ENCODE measurements at places on chromosomes 7 and 10.
A peak's percentile ranks its signal among the peaks of the same experiment; 100 is the strongest.

GRCh38 chr7:92872701-92873100, 36.3 kb upstream of the CDK6 start:
- DNase-seq, result no peak

DNA sequence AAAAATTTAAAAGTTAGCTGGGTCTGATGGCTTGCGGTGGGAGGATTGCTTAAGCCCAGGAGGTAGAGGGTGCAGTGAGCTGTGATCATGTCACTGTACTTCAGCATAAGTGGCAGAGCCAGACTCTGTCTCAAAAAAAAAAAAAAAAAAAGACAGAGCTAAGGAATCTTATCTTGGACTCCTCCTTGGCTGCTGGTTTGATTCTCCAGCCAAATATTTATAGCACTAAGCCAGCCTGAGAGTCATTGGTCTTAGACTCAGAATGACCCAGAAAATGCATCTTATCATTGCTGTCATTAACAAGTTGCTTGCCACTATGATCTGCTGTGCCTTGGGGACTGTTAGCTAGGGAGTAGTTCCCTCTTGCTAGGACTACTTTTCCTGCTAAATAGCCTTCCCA, 164.7 kb downstream of the GNAT3 start:
- no peak for DNase-seq

DNA sequence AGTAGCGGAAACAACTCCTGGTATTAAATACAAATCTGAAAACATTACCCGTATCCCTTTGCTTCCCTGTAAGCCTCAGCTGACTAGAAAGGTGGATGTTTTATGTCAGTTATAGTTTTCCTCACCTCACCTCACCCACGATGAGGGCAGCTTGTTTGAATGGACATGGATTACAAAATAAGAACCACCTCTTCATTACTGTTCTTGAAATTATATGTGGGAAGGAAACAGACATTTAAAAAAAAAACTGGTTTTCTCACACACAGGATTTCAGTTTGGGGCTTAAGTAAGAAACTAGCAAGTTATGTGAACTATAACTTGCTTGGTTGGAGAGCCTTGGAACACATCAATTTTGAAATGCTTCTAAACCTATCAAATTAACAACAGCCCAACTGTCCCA, 232.9 kb upstream of the CCDC6 start:
- no peak for DNase-seq

GRCh38 chr7:97971120-97971989, 18.6 kb downstream of the OCM2 start:
- DNase-seq, result no peak

DNA sequence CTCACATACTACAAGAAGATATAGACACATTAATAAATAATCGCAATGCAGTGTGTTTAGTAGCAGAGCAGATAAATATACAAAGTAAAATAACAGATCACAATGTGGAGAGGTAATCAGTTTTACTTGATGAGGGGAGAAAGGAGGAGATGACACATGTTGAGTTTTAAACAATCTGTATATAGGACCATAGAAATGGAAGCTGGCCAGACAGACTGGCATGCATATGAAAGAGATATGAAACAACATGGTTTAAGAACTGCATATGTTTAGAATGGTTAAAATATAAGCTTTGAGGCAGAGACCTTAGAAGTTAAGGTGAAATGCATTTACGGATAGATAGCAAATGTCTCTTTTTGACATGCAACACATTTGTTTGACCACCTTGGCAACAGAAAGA, 19.8 kb upstream of the CCDC7 start:
- DNase-seq, result no peak

DNA sequence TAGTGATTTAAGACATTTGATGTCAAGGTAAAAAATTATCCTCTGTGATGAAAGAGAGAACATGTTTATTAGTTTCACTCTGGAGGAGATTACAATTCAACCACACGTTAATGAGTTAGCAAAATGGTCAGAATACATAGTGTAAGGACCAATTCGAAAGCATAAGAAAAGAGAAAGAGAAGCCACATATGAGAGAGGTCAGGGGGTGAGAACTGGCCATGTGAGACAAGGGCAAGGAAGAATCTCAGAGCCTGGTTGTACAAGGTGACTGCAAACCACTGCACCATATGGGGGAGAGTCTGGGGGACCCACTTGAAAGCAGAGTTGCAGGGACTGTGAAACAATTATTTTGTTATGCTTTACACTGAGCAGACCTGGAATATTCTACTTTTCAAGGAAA, 27.7 kb upstream of the BET1 start:
- no peak for DNase-seq

DNA sequence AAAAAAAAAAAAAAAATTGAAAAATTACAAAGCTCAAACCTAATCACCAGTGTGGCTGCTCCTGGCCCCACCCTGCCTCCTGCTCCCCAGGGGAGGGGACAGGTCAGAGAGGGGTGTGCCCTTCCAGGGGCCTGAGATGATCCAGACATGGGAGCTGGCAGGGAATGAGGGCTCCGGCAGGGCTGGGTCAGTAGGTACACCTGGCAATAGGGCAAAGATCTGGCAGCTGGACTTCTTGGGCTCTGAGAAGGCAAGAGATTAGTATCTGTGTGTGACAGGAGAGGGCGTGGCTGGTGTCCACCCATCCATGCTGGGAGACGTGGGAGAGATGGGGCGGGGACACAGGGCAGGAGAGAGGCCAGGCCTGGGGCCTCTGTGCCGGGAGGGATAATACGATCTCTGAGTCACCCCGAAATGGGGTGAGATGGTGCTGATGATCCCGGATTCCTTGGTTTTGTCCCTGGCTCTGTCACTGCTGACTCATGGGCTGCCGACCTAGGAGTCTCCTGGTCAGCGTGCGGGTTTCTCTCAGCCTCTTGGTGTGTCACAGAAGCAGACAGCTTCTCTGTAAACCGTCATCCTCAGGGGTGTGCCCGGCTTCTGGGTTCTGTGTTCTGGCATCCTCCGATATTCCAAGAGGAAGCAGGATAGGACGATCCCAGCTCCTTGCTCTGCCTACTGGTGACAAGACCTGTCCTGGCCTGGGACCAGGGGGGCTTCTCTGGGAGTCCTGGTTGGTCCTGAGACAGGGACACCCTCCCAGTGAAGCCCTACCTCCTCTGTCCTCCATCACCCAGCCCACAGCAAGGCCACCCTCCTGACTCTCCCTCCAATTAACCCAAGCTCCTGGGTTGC, 8.2 kb upstream of the CLDN4 start:
- no peak for DNase-seq

DNA sequence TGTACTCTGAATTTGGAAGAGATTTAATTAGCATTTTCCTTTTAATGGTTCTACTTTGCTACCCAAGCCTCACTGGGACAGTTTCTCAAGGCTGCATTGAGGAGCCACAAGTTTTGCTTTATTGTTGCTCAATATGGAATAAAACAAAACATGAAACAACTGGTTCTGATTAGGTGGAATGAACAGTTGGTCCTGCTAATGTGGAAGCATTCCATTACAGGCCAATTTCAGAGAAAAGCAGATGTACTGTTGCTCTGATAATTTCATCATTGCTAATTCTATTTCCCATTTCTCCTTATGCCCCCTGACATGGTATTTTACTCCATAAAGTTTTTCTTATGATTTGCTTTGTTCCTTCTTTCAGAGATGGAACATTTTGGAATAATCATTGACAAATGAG, 66.0 kb upstream of the PAPSS2 start:
- DNase-seq, result no peak

GRCh38 chr10:43124574-43125273, 13.5 kb upstream of the CSGALNACT2 start:
- DNase-seq, result no peak

- no peak for DNase-seq
Measured at GRCh38 chr10:38118072-38118807, 24.1 kb downstream of the ZNF37A start.

GRCh38 chr7:21757537-21758282, 188.0 kb downstream of the CDCA7L start:
- DNase-seq, result no peak

GRCh38 chr7:107267138-107267537, 98.3 kb downstream of the HBP1 start:
- DNase-seq, result no peak

- no peak for DNase-seq
Measured at GRCh38 chr7:36943591-36944435, 219.5 kb upstream of the AOAH start.

DNA sequence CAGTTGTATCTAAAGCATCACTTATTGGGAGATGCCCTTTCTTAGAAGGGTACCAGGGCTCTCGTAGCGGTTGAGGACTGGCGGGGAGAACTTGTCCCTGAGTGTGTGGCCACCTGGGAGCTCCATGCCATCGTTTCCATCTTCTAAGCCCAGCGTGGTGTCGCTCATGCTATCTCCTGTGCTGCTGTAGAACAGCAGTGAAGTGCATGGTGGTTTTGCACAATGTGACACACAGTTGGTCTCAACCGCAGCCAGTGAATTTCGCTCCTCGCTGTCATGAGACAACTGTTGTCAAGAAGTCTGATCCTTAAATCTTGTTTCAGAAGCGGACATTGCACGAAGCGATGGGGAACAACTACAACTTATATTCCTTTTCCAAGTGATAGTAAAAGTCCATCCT, 283.4 kb downstream of the GRID1 start:
- DNase-seq, result no peak

DNA sequence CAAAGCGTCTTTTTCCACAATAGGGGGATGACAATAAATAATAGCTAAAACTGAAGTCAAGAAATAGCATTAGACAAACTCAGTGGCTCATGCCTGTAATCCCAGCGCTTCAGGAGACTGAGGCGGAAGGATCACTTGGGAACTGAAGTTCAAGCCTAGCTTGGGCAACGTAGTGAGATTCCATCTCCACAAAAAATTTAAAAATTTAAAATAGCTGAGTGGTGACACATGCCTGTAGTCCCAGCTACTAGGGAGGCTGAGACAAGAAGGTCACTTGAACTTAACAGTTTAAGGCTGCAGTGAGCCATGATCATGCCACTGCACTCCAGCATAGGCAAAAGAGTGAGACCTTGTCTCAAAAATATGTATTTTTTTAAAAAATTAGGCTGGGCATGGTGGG, 107.9 kb downstream of the AKR1D1 start:
- DNase-seq, result no peak

- no peak for DNase-seq
Measured at GRCh38 chr7:150949971-150950491, 28.1 kb downstream of the KCNH2 start.

DNA sequence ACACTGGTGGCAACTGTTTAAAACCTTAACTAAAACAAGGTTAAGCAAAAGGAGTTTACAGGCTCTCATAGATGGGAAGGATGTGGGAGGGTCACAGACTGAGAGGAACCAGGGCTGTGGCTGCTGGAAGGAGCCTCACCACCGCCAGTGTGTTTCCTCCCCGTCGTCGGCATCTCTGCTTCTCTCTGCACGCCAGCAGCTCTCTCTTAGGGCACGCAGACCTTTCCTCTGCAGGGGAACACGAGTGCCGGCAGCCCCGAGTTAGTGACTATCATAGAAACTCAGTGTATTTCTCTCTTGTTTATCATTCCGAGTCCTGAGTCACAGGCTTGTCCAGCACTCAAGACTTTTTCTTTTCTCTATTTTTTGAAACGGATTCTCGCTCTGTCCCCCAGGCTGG, 8.1 kb upstream of the SH2D4B start:
- DNase-seq, result peak; percentile 21

- no peak for DNase-seq
Measured at GRCh38 chr7:76246804-76247389, 45.2 kb downstream of the SRRM3 start.

- no peak for DNase-seq
Measured at GRCh38 chr7:84248267-84248666, 53.7 kb upstream of the SEMA3A start.

DNA sequence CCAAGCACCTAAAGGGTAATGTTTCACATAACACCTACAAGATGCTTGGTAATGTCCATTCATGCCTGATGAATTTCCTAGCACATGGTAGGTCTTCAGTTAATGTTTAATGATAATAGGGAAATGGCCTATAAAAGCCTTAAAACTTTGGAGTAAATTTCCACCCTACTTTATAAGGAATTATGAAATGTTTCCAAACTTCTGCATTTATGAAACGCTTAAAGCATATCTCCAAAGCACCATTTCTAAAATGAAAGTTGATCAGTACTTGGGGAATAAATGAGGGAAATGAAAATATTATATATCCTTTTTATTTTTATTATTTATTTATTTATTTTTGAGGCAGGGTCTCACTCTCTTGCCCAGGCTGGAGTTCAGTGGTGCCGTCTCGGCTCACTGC, 51.8 kb downstream of the INPP5F start:
- DNase-seq, result no peak

DNA sequence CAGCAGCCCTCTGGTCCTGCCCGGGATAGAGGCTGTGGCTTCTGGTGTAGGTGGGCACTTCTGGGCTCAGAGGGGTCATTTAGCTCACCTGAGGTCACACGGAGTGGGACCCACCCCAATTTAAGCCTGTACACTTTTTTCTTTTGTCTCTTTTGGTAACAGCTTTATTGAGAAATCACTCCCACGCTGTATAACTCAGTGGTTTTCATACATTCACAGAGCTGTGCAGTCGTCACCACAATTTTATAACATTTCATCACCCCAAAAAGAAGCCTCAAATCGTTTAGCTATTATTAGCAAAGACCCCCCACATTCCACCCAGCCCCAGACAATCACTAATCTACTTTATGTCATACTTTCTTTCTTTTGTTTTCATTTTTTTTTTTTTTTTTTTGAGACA, 62.3 kb downstream of the LHPP start:
- DNase-seq, result no peak

GRCh38 chr7:20927976-20928375, 141.3 kb upstream of the SP8 start:
- DNase-seq, result no peak

GRCh38 chr7:107387128-107387527, 82.7 kb upstream of the GPR22 start:
- DNase-seq, result no peak

- no peak for DNase-seq
Measured at GRCh38 chr10:43287056-43288007, 20.5 kb upstream of the RASGEF1A start.

DNA sequence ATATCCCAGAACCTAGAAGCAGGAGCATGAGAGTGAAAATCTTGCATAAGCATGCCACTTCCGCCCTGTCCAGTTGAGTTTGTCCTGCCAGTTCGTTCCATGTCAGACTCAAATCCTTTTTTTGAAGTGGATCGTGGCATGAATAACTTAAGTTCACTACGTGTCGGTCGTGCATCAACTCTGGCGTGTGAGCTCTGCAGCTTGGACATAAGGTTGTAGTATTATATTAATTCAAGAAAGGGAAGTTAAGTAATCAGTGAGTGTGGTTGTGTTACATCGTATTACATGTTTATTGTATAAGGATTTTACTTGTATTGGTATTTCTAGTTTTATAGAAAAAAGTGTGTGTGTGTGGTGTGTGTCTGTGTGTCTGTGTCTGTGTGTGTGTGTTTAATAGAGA, 23.0 kb downstream of the CDC123 start:
- no peak for DNase-seq

GRCh38 chr7:78450706-78451105, 652.1 kb downstream of the PHTF2 start:
- DNase-seq, result no peak

DNA sequence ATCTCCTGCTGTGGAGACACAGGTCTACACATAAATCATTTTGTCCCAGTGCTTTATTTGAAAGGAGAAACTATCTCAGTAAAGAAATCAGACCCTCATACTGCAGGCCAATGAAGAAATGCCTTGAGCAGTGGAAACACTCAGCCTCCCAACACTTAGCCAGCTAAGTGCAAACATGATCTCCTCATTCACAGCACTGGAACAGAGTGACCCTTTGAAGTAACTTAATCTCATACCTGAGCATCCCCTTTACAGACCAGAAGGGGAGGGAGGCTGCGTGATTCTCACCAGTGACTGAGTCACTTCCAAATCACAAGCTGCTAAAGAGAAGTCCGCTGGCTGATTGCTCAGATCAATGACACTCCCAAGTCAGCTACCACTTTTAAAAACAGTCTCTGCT, 4.5 kb downstream of the CHST15 start:
- DNase-seq, result no peak

GRCh38 chr7:93817526-93817925, 73.0 kb downstream of the TFPI2 start:
- no peak for DNase-seq

All from activated CD8-positive, alpha-beta memory T cell treated with anti-CD3 and anti-CD28 coated beads for 1 hour (primary cell).